ENCODE measurements at places on chromosomes 7 and 10.
A peak's percentile ranks its signal among the peaks of the same experiment; 100 is the strongest.

- no peak for DNase-seq
Measured at GRCh38 chr7:41873741-41874140, 170.9 kb upstream of the INHBA start.

DNA sequence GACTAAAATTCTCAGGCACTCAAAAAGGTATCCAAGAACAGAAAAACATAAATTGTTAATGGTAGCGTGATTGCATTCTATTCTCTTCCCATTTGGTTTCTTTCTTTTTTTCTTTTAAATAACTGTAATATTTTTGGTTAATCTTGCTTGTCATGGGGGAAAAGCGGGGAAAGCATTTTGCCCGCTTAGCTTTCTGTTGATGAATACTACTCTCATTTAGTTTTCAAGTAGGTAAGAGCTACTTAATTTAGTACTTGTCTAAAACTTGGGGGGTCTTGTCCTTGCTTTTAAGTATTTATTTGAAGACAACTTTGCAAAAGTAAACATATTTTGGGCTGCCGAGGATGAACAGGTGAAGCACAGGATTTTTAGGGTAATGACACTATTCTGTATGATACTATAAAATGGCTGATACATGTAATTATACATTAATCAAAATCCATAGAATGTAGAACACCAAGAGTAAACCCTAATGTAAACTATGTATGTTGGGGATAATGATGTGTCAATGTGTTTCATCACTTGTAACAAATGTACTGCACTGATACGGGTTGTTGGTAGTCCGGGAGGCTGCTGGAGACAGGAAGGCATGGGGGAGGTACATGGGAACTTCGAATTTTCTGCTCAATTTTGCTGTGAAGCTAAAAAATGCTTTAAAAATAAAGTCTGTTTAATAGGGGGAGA, 1.7 kb downstream of the TES start:
- DNase-seq = no peak

DNA sequence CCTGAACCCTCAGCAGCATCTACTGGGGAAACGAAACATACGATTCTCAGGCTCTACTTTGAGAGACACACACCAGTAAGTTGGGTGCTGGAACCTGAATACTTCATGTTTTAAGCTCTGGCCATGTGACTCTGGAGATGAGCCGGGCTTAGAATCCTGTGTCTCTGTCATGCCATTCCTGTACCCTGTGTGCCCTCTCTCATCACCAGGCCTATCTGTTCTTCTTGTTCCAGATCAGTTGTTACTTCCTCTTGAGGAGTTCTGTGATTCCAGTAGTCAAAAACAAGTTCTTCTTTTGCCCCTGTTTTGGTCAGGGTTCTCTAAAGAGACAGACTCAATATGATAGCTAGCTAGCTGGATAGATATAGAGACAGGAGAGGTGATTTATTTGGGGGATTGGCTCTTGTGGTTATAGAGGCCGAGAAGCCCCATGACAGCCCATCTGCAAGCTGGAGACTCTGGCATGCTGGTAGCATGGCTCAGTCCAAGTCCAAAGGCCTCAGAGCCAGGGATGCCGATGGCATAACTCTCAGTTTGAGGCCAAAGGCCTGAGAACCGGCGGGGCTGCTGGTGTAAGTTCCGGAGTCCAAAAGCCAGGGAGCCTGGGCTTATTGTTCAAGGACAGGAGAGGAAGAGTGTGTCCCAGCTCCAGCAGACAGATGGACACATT, 54.3 kb downstream of the CHN2 start:
- no peak for DNase-seq

DNA sequence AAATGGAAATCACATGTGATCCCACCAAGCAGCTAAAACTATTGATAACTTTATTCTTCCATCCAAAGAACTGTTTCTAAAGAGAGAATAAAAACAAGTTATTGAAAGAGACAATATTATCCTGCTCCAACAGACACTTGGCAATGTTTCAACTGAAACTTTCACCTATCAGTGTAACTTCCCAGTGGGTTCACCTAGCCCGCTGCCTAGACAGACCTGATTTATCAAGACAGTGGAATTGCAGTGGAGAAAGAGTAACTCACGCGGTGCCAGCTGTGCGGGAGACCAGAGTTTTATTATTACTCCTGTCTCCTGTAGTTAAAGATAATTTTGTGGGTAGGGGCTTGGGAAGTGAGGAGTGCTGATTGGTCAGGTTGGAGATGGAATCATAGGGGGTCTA, 199.8 kb downstream of the AHR start:
- DNase-seq = no peak

DNA sequence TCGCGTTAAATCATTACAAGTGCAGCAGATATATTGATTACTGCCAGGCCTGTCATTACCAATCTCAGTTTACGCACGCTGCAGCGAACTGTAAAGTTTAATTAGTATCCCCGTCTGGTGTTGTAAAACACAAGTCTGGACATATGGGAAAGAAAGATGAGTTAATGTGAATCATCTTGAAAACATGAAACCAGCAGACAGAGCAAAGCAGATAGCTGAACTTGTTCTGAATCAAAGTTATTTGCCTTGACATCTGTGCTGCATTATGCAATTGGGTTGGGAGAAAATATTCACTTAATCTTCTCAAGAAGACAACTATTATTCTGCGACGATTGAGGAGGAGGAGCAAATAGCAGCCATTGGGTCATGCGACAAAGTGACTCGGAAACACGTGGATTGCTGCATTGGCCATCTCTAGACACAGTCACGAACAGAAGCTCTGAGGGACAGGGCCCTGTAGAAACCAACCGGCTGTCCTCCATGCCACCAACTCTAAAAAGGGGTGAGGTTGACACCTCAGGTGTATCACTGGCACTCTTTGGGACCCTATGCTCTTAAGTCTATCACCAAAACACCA, 156.3 kb upstream of the C7orf33 start:
- no peak for DNase-seq

GRCh38 chr7:78020874-78021249, 222.3 kb downstream of the PHTF2 start:
- no peak for DNase-seq

DNA sequence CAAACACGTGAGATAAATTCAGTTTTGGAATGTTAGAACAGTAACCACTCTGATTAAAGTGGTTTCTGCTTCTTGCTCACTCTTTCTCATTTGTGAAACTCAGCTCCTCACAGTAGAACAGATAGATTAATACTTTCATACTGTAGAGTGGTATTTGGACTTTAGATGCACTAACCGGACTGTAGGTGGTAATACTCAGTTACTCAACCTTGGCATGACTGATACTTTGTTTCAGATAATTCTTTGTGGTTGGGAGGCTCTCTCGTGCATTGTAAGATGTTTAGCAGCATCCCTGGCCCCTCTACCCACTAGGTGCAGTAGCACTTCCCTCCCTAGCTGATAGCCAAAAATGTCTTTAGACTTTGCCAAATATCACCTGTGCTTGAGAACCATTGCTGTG, 37.6 kb downstream of the MCU start:
- DNase-seq = no peak

DNA sequence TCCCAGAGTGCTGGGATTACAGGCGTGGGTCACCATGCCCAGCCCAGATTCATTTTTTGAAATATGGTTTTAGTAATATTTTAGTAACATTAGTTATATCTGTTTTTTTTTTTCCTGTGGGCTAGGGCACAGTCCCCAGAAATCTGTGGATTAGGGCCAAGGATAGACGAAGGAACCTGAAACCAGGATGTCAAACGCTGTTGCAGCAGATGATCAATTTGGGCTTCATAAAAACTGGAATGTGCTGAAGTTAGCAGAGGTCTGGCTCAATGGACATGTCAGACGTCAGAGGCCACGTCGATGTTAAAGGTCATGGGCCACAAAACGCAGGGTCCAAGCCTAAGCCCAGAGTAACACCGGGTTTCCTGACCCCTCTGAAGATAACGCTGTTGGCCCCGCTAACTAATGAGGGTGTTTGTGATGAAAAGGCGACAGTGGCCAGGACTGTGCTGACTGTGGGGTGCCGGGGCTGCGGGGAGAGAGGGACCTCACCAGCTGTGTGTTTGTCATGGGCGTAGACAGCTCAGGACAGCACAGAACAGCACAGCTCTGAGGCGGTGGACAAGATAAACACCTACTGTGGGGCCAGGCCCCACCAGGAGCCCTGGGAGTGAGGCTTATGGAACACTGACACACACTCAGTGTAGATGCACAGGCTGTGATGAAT, 23.8 kb upstream of the GTPBP4 start:
- DNase-seq = no peak

DNA sequence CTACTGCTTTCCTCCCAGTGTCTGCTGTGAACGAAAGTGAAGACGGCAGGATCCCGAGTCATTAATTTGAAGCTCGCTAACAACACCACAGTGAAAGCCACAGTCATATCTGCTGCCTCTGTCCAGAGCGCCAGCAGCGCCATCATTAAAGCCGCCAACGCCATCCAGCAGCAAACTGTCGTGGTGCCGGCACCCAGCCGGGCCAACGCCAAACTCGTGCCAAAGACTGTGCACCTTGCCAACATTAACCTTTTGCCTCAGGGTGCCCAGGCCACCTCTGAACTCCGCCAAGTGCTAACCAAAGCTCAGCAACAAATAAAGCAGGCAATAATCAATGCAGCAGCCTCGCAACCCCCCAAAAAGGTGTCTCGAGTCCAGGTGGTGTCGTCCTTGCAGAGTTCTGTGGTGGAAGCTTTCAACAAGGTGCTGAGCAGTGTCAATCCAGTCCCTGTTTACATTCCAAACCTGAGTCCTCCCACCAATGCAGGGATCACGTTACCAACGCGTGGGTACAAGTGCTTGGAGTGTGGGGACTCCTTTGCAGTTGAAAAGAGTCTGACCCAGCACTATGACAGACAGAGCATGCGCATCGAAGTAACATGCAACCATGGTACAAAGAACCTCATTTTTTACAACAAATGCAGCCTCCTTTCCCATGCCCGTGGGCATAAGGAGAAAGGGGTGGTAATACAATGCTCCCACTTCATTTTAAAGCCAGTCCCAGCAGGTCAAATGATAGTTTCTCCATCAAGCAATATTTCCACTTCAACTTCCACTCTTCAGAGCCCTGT, 94.8 kb upstream of the KCNMA1 start:
- DNase-seq = no peak

GRCh38 chr7:151339651-151340382, 1.8 kb upstream of the NUB1 start:
- no peak for DNase-seq

DNA sequence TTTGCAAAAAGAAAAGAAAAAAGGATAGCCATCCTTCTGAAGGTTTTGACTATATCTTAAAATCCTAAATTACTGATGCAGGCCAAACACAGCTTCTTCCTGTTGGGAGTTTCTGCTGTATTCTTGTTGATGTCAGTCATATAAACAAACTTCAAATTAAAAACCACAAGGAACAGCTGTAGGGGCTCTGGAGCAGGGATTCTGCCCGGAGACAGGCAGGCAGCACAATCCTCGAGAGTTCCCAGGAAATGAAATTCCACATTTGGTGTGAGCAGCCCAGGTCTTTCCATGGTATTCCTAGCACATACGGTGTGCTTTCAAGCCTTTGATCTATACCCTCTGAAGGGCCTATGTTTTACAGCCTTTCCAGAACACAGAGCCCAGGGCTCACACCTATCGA, 43.2 kb downstream of the INSYN2A start:
- no peak for DNase-seq

- DNase-seq = no peak
Measured at GRCh38 chr10:106440767-106441166, 723.7 kb downstream of the SORCS1 start.

GRCh38 chr10:46272863-46273415, 13.9 kb upstream of the ANTXRL start:
- no peak for DNase-seq

- peak; percentile 51 for DNase-seq
Measured at GRCh38 chr10:102229810-102230263, 3.7 kb downstream of the ELOVL3 start.

DNA sequence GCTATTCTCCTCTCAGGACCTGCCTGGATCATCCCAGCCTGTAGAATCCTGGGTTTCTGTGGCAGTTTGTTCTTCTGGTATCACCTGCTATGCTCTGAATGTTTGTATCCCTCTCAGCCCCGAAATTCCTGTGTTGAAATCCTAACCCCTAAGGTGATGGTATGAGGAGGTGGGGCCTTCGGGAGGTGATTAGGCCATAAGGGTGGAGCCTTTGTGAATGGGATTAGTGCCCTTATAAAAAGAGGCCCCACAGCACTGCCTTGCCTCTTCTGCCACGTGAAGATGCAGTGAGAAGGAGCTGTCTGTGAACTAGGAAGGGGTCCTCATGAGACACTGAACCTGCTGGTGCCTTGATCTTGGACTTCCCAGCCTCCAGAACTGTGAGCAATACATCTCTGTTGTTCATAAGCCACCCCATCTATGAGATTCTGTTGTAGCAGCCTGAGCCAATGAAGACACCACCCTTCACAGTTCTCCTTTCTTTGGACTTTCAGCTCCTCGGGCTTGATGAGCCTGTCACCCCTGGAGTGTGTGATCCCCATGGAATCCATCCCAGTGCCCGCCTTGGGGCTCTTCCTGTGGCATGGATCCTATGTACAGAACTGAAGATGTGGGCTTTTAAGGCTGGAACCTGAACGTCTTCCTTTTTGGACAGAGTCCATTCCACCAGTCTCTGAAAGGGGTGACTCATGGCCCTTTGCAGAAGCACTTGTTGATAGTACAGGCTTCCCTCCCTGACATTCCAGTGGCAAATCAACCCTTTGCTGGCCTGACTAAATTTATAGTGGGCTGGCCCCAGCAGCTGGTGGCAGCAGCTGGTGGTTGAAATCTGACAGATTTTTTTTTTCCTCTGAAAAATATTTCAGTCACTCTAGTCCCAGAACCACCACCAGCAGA, 138.0 kb downstream of the TACC2 start:
- no peak for DNase-seq

DNA sequence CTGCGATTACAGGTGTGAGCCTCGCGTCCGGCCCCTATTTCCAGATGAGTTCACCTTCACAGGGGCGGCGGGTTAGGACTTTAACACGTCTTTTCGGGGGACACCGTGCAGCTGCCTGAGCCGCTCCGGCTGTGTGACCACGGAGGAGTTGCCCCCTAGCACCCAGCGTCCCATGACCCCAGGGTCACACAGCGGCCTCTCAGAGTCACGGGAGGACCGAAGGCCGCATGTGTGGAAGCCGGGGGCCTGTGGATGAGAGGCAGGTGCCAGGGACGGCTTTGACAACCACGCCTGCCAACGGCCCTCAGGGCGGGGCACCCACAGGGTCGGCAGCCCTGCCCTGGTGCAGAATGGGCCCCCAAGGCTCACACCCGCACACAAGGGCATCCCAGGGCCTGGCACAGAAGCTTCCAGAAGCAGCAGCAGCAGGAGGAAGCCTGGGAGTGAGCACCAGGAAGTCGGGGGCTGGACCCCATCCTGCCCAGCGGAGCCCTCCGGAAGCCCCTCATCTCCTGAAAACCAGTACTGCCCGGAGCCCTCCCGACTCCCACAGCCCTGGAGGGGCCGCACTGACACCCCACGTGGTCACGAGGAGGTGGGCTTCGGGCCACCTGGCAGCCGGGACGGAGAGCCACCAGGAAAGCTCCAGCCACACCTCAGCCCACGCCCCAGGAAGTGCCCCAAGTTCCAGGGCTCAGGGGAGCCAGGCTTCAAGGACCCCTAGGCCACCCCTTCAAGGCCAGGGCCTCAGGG, 32.7 kb downstream of the ADAP1 start:
- DNase-seq = no peak

Measured in NCI-H1105 (cell line).